ENCODE measurements at places on chromosomes 5 and 9.

DNA sequence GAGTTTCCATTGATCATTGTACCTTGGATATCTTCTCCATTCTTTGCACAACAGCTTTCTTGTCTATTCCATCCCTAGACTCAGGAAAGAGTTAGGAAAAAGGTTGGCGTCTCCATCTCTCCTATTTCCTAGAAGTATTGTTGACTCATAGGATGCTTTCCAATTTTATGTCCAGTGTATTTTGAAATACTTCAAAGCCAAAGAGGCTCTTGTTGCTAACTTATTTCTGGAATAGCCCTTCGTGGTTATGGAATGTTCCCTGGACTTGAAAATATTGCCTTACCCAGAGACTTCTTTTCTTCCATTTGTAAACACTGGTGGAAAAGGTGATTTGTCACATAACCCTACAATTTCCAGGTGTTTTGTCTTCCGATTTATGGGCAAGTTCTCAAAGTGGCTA lies 402.3 kb upstream of the ZNF608 start:
- no peak for DNase-seq

GRCh38 chr5:159440968-159441367 lies 110.7 kb upstream of the IL12B start:
- no peak for DNase-seq

GRCh38 chr5:13946111-13946510 lies 1.6 kb upstream of the DNAH5 start:
- DNase-seq: no peak

GRCh38 chr5:133086366-133086875 lies 34.6 kb downstream of the HSPA4 start:
- no peak for DNase-seq

DNA sequence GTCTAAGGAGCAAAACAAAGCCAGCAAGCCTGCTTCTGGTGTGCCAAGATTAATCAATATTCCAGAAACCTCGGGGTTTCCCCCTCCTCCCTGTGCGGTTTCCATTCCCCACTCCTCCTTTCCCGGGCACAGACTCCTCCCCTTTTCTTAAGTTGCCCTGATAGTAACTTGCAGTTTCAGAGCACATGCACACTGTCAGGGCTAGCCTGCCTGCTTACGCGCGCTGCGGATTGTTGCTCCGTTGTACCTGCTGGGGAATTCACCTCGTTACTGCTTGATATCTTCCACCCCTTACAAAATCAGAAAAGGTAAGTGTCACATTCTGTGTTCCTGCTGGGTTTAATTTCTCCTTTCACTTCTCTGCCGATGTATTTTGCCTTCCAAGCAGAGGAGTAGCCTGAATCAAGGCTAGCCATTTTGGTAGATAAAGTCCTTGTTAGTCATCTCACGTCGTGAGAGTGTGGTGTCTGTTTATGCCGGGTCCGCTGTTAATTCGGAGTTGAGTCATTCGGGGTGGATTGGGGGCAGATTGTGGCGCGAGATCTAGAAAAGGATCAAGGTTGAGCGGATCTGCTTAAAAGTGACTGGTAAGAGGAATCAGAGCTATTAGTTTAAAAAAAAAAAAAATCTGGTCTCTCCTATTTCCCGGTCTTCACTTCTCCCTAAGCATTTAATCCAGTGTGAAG lies at the start of gene SLC1A3:
Gene SLC1A3 (plus strand): TSS at position 179 of the 686 bp plus-strand sequence. CDS start 1,818 bp downstream, outside the sequence.
- peak; percentile 32 for DNase-seq

DNA sequence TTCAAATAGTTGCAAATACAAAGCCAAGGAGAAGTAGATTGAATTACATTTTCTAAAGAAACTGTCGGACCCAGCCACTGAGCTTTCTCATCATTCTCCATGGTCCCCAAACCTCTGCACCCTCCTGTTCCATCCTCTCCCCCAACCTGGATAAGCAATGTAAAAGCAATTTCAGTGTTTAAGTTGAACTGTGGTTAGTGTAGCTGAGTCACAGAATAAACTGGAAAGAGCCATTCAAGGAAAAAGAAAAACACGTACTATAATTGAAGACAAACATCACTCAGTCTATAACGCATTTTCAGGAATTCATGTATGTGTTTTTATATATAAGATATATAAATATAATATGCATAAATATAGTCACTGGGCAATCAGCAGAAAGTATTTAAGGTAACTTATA lies 54.1 kb upstream of the TMEM161B start:
- DNase-seq: no peak

GRCh38 chr5:137695651-137696428 lies 40.0 kb downstream of the KLHL3 start:
- DNase-seq: peak; percentile 52

GRCh38 chr9:96022445-96023051 lies 147.1 kb downstream of the ERCC6L2 start:
- DNase-seq: peak; percentile 77

- DNase-seq: no peak
Observed at GRCh38 chr5:175483337-175483736, 5.0 kb downstream of the SFXN1 start.

DNA sequence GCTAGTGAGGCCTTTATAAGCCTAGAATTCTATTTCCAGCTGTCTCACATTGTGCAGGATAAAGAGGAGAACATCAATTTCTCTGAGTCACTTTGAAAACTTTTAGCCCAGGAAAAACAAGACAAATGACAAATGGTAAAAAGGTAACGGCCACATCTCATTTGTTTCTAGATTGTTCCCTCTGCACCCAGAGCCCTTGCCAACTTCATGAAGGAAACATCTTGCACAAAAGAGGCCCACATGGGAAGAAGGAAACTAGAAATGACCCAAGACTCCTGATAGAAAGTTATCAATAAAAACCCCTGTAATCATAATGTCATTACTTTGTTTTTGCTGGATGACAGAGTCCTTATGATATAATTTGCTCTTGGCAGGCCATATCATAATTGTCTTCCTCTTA lies 5.3 kb downstream of the DPYSL3 start:
- DNase-seq: no peak

GRCh38 chr9:128122809-128123175 lies 4.7 kb downstream of the PTGES2 start:
- no peak for DNase-seq

- DNase-seq: no peak
Observed at GRCh38 chr9:137375321-137376058, 47.5 kb downstream of the EXD3 start.

DNA sequence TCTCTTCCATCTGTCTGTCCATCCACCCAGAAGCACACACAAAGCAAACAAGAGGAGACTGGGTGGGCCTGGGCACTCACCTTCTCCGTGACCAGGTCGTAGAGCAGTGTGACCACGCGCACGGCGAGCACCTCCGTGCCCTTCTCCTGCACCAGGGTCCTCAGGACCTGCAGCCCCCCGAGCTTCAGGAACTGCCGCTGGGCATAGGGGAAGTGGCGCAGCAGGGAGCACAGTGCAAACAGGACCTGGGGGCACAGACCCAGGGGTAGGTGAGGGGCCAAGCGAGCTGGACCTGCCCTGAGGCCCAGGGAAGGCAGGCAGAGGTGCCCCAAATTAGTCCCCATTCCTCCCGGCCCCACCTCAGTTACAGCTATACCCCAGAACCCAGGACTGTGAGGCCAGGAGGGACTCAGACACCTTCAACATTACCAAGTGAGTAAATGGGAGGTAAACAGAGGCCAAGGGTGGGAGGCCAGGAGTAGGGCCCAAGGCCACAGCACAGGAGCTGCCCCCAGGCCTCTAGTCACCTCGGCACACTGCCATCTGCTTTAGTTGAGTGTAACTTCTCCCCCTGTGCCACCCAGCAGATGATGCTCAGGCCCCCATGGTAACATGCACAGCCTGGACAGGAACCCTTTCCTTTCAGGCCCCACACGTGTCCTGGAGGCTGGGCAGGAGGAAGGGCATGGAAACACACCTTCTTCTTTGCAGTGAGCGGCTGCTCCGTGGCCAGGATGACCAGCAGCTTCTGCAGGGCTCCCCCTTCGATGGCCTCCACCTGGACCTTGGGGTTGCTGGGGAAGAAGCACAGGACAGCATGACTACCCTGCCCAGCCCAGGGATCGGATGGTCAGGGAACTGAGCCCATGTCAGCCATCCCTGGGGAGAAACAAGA lies 76.2 kb upstream of the LRRTM2 start:
- no peak for DNase-seq

- peak; percentile 98 for DNase-seq
Observed at GRCh38 chr9:33076046-33077004, at the start of gene SMU1. SMU1 (minus strand) TSS chr9:33076674; CDS start chr9:33076608, 66 bp downstream.

- DNase-seq: no peak
Observed at GRCh38 chr5:111461934-111462333, 50.4 kb downstream of the STARD4 start.

GRCh38 chr5:113808956-113809355 lies 295.5 kb downstream of the YTHDC2 start:
- DNase-seq: no peak

- DNase-seq: no peak
Observed at GRCh38 chr9:133506653-133507038, 18.1 kb downstream of the MYMK start.

- no peak for DNase-seq
Observed at GRCh38 chr9:4062966-4063365, 236.9 kb downstream of the GLIS3 start.

GRCh38 chr5:124692324-124692723 lies 54.1 kb downstream of the ZNF608 start:
- DNase-seq: no peak

DNA sequence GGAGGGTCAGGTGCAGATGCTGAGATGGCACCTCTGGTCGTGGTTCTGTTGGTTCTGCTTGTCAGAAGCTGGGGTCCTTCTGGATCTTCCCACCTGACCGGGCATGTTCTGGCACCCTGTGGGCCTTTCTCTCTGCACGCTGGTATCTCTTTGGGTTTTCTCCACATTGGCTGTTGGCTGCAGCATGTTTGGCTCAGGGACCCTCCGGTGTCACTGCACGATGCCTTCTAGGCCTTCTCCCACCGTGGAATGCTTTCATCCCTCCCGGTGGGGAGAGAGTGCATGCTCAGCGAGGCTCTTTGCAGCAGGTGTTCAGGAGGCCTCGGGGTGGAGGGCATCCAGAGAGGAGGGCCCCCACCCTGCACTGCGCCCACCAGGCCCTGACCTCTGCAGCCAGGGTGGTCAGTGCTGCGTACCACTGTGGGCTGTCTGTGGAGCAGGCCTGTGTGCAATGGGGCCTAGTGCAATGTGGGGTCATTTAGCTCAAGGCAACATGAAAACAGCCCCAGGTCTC lies 119.4 kb downstream of the WNK2 start:
- no peak for DNase-seq

DNA sequence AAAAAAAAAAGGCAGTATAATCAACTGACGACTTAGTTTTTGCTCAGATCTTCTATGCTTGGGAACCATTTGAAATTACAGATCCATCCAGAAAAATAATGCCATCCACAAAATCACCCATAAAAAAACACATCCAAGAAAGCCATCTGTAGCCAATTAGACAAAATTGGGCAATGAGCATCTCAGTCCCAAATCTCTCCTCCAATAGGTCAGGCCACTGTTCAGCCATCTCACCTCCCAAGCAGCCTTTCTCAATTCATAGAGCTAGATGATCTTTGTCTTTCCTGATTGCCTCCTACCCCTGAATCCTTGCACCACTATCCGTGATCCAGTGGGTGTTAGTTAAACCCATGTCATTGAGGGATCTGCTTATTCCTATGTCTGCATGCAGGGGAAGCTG lies 139.6 kb downstream of the SCAMP1 start:
- no peak for DNase-seq

DNA sequence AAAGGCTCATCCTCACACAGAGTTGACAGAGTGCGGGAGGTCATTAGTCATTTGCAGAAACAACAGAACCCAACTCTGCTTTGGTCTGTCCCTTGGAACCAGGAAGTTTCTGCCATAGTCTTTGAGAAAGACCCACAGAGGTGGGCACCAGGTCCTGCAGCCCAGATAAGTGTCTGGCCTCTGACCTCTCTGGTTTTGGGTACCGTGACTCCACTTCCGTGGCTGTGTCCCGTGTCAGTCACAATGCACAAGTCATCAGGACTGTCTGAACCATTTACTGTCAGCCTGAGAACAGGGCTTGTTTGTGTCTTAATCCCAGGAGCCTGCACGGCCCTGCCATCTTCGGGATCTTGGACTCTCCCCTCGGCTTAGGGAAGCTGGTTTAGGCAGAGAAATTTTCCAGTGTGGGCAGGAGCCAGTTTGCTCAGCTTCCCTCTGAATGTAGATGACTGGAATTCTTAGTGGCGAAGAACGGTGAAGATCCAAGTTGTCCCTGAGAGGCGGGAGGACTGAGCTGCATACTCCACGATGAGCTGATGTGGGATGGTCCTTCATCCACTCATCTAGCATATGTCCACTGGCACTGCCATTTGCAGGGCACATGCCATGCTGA lies 11.9 kb downstream of the GSN start:
- DNase-seq: no peak

GRCh38 chr5:160926428-160926827 lies 74.4 kb upstream of the ATP10B start:
- DNase-seq: no peak

GRCh38 chr9:131781069-131781468 lies 41.2 kb upstream of the RAPGEF1 start:
- DNase-seq: no peak

DNA sequence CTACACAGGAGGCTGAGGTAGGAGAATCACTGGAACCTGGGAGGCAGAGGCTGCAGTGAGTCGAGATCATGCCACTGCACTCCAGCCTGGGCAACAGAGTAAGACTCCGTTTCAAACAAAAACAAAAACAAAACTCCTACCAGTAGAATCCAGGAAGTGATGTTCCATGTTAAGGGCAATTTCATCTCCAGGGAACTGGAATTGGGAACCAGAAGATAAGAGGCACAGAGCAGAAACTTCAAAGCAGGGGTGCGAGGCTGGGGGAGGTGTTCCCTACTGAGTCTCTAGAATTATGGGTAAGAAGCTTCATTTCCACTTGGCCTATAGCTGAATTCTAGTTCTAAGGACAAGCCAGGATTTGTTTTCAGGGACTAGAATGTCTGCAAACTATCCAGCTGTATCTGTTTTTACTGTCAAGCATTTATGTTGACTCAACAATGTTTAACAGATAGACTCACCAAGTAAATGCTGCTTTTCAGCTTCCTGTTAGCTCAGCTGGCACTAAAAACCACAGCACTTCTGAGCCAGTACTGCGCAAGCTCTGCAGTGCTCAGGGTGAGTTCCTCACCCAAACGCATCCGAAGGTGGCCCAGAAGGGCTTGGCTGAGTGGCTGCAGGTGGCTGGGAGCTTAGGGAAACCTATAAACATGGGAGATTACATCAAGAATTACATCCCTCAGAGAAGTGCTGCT lies 320.1 kb downstream of the MTRR start:
- no peak for DNase-seq

DNA sequence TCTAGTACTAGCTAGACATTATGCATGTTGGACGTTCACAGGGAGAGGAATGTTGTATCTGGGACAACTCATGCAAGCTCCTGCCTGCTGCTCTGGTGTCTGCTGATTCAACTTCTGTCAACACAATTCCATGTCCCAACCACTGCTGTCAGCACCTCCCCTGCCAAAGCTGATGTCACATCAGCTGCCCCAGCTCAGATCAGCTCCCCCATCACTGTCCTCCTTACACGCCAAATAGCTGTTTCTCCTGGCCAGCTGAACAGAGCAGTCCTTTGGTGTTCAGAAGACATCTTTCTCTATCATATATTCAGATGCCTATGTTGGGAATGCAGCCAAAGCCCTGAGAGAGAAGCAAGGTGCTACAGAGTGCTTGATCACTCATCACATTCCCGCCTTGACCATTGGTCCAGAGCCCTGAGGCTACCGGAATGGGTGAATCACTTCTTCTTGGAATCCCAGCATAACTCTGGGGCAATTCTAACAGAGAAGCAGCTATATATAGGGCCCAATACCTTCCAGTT lies 223.3 kb downstream of the SEC61B start:
- DNase-seq: no peak

GRCh38 chr5:13934921-13935320 lies 9.6 kb downstream of the DNAH5 start:
- DNase-seq: no peak

- DNase-seq: no peak
Observed at GRCh38 chr5:180340856-180341255, 12.3 kb downstream of the GFPT2 start.

- DNase-seq: peak; percentile 65
Observed at GRCh38 chr9:100033877-100034551, 64.8 kb downstream of the ERP44 start.

Measured in hematopoietic multipotent progenitor cell treated with erythropoietin and hydrocortisone succinate and interleukin-3 and kit ligand, for 8 days (in vitro differentiated cells).